ENCODE measurements at places on chromosomes 4 and X.

DNA sequence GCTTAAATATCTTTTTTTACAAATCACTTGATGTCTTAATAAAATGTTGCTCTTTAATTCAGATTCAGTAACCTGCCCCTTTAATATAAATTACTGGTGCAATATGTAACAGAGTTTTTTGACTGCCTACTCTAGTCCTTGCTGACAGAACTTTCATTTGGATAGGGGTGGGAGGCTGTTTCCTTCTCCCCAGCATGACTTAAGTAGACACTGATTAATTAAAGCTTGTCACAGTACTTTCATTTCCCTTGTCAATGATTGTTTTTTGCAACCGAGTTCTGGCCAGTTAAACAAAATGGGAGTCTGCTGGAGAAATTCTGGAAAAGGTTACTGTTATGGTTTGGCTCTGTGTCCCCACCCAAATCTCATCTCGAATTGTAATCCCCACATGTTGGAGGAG, 37.3 kb upstream of the BBS12 start:
- DNase-seq, result no peak

DNA sequence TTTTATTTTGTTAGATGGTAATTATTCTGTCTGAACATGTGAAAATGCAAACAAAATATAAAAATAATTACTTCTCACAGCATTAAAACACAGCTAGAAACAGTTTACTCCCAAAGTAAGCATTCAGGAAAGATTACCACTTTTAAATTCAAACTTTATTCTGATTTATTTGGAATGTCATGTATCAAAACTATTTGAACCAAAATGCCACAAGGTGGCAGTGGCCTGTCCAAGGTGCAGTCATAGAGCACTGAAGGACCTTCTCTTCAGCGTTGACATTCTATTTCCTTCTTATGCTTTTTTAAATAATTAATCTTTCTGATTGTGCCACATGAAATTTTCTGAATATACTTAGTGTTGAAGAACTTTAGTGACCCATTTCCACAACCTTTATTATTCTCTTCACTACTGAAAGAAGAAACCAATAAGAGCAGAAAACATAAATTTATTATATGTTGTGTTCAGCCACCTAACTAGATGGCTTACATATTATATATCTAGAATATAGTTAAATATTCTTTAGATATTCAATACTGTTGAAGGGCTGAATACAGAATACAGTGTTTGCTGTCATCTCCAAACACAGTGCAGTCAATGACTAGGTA, 283.6 kb downstream of the CFAP299 start:
- DNase-seq, result no peak

DNA sequence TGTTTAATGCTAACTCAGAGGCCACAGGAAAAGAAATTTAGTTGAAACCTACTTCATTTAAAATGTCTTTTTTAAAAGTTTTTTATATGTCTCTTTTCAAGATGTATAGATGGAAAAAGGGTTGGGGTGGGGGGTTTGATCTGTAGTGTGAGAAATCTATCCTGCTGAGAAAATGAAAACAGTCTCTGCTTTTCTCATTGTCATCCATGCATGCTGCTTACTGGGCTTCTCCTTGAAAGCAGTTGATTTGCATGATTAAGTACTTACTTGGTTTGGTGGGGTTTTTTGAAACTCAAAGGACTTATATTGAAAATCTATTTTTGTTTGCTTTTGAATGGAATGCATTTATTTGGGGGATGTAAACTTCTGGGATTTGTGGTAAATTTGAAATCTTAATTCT, 313.6 kb upstream of the DKK2 start:
- DNase-seq, result no peak

- no peak for DNase-seq
Measured at GRCh38 chr4:13521047-13521446, 23.3 kb downstream of the NKX3-2 start.

- DNase-seq, result no peak
Measured at GRCh38 chrX:51336584-51336983, 4.0 kb downstream of the NUDT10 start.

GRCh38 chr4:48243887-48244286, 25.8 kb downstream of the TEC start:
- no peak for DNase-seq

Measured in T1000 (cell line).